ENCODE measurements at places on chromosomes 5 and 9.
A peak's percentile ranks its signal among the peaks of the same experiment; 100 is the strongest.

DNA sequence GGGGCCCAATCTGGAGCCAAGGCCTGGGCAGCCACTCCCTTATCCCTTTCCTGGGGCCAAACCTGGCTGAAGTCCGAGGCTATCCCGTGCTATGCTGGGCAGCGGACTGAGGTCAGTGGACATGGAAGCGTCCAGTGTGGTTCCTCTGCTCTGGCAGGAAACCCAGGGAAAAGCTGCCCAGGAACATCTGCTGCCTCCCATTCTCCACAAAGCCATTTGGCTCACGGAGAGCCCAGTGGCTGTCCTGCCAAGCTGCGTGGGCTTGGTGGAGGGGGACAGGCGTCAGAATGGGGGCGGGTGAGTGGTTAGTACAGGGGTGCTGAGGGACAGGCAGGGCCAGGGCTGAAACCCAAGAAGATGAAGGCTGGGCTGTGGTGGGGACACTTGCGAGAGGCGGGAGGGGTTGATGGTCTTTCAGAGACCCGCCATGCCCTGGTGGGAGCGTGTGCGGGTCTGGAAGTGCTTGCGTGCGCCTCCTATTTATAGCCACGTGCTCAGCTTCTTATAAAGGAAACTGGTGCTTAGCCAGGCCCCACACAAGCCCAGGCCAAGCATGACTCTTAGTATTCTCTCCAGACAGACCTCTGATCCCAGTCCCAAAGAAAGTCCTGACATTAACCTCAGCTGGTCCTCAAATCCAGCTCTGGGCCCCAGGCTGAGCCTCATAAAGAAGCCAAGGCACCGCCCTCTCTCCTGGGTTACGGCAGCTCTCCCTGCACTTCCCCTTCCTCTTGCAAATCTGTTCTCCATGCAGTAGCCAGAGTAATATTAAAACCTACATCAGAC, 9.4 kb upstream of the SLC6A7 start:
- peak; percentile 50 for DNase-seq

GRCh38 chr9:123048748-123049147, 15.3 kb downstream of the GPR21 start:
- DNase-seq = no peak

GRCh38 chr9:133993635-133994253, 1.6 kb upstream of the VAV2 start:
- no peak for DNase-seq

DNA sequence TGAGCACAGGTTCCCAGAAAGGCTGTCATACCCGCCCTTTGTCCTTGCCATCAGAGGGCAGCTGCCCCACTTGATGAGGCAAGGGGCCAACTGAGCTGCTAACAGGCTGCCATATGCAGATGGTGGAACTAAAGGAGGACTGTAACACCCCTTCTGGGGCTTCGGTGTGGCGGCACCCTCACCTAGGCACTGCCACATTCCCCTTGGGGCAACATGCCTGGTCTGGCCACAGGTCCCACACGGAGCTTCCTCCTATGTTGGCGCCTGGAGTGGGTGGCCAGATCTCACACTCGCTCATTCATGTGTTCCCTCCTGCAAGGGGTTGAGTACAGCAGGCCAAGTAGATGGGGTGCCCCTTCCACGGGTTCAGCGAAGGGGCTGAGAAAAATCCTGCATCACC, 777.4 kb upstream of the CHD1 start:
- DNase-seq = no peak

- DNase-seq = no peak
Measured at GRCh38 chr5:35031276-35031675, 16.5 kb downstream of the AGXT2 start.

- peak; percentile 78 for DNase-seq
Measured at GRCh38 chr9:37747271-37747753, 6.3 kb upstream of the TRMT10B start.

- no peak for DNase-seq
Measured at GRCh38 chr5:95779611-95780010, 42.9 kb downstream of the GLRX start.

- peak; percentile 30 for DNase-seq
Measured at GRCh38 chr5:136482206-136482605, 116.9 kb upstream of the TRPC7 start.

DNA sequence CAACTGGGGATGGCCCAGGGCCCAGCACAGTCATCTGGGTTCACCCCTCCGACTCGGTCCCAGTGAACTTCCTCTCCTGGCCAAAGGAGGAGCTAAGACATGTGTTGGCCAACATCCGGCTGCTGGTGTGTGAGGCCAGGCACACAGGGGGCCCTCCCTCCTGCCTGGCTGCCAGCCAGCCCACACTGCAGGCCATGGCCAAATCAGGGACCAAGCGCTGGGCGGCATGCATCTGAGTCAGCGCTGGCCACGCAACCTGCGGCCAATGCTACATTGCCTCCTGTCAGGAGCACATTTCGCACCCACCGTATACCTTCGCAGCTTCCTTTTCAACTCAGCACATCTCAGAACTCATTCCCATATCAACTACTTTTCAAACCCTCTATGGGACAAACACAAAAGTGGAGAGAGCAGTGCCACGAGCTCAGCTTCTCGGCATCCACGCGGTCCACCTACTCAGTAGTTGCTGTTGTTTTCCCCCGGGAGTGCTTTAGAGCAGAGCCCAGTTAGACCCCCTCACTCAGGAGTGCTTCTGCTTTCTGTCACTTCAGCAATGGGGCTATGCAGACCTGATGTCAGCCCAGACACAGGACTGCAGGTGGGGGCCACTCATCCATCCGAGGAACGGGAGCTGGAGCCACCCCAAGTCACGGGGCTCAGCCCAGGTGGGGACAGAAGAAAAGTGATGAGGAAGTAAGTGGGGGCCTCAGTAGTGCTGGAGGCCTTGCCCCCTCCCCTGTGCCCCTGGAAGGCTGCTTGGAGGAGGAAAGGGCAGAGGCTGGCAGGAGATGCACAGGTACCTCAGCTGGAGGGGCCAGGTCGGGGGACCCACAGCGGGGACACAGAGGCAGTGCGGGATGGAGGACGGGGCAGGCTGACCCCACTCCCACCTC, 13.9 kb downstream of the NINJ1 start:
- no peak for DNase-seq

- DNase-seq = no peak
Measured at GRCh38 chr9:126156898-126157297, 169.7 kb upstream of the MVB12B start.

GRCh38 chr5:142368529-142368928, 43.7 kb upstream of the SPRY4 start:
- DNase-seq = no peak

- DNase-seq = no peak
Measured at GRCh38 chr5:78328585-78329173, 31.7 kb upstream of the SCAMP1 start.

GRCh38 chr9:126630458-126631237, 16.9 kb downstream of the LMX1B start:
- DNase-seq = no peak

DNA sequence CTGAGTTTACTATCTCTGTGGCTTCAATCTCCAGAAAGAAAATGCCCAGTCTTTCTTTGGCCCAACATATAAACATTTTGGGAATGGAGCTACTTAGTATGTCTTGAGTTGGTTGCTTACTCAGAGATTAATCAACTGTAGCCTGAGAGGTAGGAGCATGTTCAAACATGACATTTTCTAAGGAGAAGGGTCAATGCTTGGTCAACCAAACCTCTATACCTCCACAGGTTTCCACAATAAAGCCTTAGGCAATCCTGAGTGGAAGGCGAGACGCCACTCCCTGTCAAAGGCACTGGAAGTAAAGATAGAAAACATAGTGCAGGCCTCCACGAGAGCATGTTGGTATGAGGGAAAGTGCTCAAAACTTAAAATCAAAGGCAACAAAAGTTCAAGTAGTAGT, 411.4 kb downstream of the KCTD16 start:
- DNase-seq = no peak

DNA sequence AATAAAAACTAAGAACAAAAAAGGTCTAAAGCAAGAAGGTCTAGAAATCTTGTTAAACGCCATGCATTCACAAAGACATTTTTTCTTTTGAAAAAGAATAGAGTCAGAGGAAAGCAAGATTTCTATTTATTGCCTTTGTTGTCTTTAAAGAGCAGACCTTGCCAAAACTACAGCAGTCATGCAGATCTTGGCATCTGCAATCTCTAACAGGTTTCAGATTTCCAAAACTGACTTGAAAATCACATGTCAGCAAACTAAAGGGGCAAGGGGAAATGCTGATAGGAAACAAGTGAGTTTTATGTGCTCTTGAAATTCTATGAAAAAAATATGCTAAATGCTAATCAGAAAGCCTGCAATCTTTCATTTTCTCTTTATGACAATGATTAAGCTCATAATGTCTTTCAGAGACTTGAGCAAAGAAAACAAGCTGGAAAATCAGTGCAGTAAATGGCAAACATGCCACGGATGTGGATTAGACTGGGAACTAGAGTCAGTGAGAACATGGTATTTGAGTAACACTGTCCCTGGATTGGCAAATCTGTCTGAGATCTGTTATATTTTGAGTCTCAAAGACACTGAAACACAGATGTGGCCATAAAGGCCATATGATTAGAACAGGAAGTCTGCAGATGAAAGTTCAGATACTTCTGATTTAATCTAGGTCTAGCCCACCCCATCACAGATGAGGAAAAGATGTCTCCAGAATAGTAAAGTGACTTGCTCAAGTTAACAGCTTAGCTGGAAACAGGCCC, 361.4 kb upstream of the RPS23 start:
- DNase-seq = no peak

- no peak for DNase-seq
Measured at GRCh38 chr5:3214396-3214795, 381.2 kb upstream of the IRX1 start.

DNA sequence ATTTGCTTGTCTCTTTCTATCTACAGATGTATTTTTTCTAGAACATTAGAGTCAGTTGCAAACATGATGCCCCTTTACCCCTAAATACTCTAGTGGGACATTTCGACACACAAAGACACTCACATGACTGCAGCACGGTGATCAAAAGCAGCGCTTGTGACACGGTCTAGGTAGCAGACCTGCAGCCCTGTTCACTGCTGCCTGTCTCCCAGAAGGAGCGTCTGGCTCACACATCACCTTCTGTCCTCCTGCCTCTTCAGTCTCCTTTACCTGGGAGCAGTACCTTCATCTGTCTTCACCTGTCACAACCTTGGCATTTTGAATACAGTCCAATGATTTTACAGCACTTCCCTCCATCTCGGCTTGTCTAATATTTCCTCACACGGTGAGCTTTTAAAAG, 51.9 kb upstream of the SH3PXD2B start:
- DNase-seq = peak; percentile 17

DNA sequence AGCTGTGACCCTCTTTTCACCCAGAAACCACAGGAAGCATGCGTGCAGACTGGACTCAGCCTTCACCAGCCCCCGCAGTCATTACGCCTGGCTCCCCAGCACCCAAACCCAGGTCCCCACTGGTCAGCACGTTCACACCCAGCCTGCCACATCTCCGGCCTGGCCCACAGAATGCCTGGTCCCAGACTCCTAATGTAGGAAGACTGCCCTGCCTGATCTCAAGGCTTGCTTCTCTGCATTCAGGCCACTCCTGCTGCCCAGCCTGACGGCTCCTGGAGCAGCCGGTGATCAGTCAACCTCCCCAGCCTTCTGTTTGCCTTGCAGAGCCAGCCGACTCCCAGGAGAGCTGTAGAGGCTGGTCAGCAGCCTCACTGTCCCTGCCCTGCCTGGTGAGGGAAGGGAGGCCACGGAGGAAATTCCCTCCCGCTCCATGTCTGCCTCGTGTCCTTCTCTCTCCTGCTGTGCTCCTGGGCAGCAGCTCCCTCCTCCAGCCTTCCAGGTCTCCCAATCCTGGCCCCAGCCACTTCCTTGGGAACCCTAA, 25.4 kb downstream of the ADAMTS2 start:
- DNase-seq = peak; percentile 54

- DNase-seq = no peak
Measured at GRCh38 chr5:172820046-172820767, 13.8 kb upstream of the ERGIC1 start.

GRCh38 chr9:133180953-133181352, 17.2 kb upstream of the GBGT1 start:
- DNase-seq = no peak

- DNase-seq = no peak
Measured at GRCh38 chr5:123626051-123626450, 114.1 kb downstream of the CSNK1G3 start.

GRCh38 chr9:129141066-129142041, 30.1 kb downstream of the PTPA start:
- peak; percentile 38 for DNase-seq

GRCh38 chr5:547086-547924, 23.1 kb upstream of the SLC9A3 start:
- DNase-seq = no peak

GRCh38 chr5:172111852-172112225, 76.2 kb downstream of the STK10 start:
- peak; percentile 72 for DNase-seq

DNA sequence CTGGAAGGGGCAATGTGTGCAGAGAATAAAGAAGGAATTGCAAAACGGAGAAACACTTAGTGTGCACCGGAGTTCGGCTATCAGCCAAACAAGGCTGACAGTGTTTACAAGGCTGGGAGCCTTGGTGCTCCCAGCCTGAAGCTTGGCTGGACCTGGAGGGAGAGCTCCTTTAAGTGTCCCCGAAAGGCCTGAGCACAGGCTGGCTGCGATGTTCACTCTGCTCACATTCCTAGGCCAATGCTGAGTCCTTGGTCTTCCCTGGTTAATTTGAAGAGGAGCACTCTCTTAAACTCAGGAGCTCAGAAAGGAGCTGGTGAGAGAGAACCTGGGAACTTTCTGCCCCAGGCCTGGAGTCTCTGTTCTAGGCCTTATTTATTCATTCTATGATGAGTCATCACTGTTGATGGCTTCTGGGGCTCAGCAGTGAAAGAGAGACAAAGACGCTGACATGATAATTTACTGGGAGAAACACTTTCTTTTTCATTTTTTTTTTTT, 88.6 kb upstream of the MYO10 start:
- no peak for DNase-seq

DNA sequence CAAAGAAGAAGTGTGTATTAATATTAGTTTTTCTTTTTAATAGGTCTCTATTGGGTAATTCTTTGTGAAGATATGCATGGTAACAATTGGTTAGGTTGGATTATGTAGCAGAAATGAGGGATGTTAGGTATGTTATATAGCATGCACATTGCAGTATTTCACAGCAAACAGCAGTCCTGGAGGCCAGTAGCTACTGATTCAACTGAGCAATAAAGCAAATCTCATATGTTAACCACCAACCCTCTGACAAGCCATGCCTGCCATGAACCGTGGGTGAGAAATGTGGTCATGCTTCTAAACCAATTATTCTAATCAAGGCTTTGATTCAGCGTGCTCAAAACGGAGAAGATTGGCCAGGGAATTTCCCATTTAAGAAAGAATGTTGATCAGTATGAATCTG, 313.0 kb upstream of the CDH6 start:
- no peak for DNase-seq

GRCh38 chr9:70639853-70640814, 225.7 kb upstream of the KLF9 start:
- peak; percentile 89 for DNase-seq

GRCh38 chr5:2697446-2698200, 53.9 kb downstream of the IRX2 start:
- DNase-seq = no peak

DNA sequence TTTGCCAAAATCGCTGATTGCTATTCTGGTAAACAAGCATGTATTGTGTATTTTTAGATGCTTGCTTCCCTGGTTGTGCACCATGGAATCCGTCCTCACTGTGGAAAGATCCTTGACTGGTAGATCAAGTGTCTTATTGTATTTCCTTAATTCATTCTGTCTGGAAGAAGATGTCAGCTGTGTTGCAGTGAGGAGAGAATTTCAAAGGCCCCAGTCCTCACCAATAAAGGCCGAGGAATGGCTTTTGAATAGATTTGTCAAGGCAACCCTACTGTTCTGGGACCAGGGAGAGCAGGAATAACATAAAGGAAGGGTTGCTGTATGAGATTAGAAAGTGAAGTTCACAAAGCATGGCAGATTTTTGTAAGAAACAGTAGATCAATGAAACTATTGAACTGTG, 36.2 kb upstream of the POU5F2 start:
- peak; percentile 66 for DNase-seq

Measured in brain (organoid and tissue), 16 donors.